ENCODE measurements at places on chromosomes 16 and 17.

- DNase-seq: no peak
Measured at GRCh38 chr16:1572673-1573072, 39.2 kb downstream of the IFT140 start.

DNA sequence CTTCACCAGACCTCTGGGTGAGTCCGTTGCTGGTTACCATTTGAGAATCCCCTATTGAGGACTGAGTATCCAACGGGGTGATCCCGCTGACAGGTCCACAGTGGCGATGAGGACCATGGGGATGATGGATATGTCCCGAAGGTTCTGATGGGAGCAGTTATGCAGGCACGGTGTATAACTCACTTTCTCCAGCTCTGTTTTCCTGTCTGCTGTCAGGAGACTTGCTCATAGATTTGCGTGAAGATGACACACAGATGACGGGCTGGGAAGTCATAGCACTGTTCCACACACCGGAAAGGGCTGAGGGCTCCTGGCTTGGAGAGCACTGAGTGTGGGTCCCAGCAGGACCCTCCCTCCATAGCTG, 22.2 kb upstream of the ADCY7 start:
- no peak for DNase-seq

- no peak for DNase-seq
Measured at GRCh38 chr17:67434061-67434525, 57.0 kb downstream of the PITPNC1 start.

DNA sequence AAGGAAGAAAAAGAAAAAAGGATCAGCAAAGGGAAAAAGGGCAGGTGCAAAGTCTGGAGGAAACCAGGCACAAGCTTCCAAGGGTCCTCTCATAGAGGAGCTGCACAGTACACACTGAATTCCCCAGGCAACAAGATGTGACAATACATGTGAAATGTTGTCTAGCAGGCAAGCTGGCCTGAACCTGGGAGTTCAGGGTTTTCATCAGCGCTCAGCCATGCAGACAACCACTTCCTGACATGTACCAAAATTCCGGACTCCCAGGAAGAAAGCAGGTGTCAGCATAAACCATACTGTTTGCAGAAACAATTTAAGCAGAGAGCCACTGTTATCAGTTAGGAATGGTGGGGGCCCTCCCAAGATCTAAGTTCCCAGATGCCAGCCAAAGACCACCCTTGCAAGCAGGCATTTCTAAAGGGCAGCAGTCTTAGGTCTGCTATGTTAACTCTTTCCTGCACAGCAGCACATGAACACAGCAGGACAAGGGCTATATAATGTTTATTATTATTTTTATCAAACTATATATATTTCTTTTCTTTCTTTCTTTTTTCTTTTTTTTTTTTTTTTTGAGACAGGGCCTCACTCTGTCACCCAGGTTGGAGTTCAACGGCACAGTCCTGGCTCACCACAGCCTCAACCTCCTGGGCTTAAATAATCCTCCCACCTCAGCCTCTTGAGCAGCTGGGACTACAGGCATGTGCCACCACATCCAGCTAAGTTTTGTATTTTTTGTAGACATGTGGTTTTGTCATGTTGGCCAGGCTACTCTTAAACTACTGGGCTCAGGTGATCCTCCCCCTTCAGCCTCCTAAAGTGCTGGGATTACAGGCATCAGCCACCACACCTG, 10.1 kb downstream of the TK2 start:
- DNase-seq: no peak

DNA sequence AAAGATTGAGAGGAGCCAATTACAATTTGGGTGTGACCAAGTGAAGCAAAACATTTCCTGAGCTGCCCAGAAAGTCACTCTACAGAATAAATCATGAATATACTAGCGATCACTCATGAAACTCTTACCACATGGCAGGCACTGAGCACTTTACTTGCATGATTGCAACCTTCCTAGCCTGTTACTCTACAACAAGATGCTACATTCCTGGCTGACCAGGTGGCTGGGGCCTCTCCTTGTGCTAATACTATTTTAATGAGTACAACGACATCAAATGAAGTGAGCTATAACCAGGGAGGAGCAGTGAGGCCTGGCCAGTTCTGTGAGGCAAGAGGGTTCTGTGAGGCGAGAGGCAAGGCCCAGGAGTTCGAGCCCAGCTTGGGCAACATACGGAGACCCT, 75.2 kb downstream of the CPPED1 start:
- no peak for DNase-seq

DNA sequence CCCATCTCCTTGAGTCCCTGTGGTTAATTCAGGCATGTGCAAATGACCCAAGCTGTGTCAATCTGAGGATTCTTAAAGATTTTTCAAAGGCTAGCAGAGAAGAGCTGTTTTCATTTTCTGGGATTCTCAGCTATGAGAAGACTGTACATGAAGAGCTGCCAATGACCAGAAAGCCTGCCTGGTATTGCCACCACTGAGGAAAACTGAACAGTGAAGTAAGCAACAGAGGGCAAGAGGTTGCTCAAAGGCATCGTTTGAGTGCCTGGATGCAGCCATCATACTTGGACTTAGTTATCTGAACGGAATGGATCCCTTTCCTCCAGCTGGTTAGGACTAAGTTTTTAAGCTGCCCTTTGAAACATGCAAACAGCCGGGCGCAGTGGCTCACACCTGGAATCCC, 38.4 kb downstream of the FAM20A start:
- peak; percentile 39 for DNase-seq

DNA sequence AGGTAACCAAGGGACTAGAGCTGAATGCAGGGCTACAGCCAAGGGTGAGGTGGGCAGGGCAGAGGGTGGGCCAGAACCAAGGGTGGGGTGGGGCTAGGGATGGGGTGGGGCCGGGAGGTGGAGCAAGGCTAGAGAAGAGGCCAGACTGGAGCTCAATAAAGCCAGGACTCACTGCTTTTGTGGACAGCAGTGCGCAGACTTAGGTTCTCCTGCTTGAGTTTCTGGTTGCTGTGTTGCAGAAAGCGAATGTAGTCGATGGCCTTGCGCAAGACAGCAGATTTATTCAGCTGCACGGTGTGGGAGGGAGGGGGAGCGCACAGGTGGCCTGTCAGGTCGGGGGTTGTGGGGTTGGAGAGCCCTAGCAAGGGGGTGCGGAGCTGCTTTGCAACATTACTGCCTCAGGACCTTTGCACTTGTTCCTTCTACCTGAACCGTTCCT, 18.7 kb downstream of the SREBF1 start:
- no peak for DNase-seq

DNA sequence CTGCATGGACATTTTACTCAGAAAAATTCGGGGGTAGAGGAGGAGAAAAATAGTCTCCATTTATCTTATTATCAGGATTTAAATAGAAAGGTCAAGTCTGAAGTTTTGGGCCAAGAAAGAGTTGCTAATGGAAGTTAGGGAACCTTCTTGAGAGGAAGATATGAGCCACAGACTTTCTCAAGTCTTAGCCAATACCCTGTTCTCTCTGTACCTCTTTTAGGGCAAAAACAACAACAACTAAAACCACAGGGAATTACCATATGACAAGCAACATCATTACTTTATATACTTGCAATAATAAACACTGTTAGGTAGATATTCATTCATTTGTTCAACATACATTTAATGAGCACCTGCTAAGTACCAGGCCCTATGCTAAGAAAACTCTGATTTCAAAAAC, 282.2 kb upstream of the CDH5 start:
- no peak for DNase-seq

- peak; percentile 88 for DNase-seq
Measured at GRCh38 chr16:3879887-3880564, 487 bp downstream of the CREBBP start.
